Right lobe of liver (tissue), 6 donors: ENCODE measurements at places on chromosomes 5 and 9. TPM values are rescaled to one million over a fixed set of nuclear protein-coding genes. Genes with fewer than 3 reads are reported as not detected.

GRCh38 chr5:180215783-180216630 is 7.0 kb upstream of the RASGEF1C start:
- H3K36me3 ChIP-seq, result no peaks in the 10 kb centered on the region
- H3K27me3 ChIP-seq, result no peaks in the 10 kb centered on the region
- DNase-seq, result no peak

GRCh38 chr5:111741278-111741677 is 15.7 kb downstream of the NREP start:
- no peak overlapping the region for H3K27ac ChIP-seq
- H3K4me1 ChIP-seq, result peaks cover 3% of the 10 kb centered on the region
- no peak for DNase-seq
- no peaks in the 10 kb centered on the region for H3K27me3 ChIP-seq
- H3K4me3 ChIP-seq, result no peak overlapping the region
- H3K36me3 ChIP-seq, result no peaks in the 10 kb centered on the region

- no peak overlapping the region for H3K27ac ChIP-seq
- no peaks in the 10 kb centered on the region for H3K4me1 ChIP-seq
- H3K36me3 ChIP-seq, result no peaks in the 10 kb centered on the region
- DNase-seq, result no peak
- no peak overlapping the region for H3K4me3 ChIP-seq
Measured at GRCh38 chr5:11809407-11809806, 94.8 kb downstream of the CTNND2 start.

GRCh38 chr5:71475788-71476384 is 20.4 kb downstream of the BDP1 start:
- DNase-seq, result no peak
- no peaks in the 10 kb centered on the region for H3K27me3 ChIP-seq
- H3K4me3 ChIP-seq, result no peak overlapping the region
- H3K36me3 ChIP-seq, result peaks cover 22% of the 10 kb centered on the region
- no peak overlapping the region for H3K27ac ChIP-seq

GRCh38 chr5:95069948-95070347 is 214.9 kb downstream of the MCTP1 start:
- no peak for DNase-seq
- no peaks in the 10 kb centered on the region for H3K4me1 ChIP-seq
- H3K4me3 ChIP-seq, result no peak overlapping the region
- H3K27ac ChIP-seq, result no peak overlapping the region
- no peaks in the 10 kb centered on the region for H3K36me3 ChIP-seq

DNA sequence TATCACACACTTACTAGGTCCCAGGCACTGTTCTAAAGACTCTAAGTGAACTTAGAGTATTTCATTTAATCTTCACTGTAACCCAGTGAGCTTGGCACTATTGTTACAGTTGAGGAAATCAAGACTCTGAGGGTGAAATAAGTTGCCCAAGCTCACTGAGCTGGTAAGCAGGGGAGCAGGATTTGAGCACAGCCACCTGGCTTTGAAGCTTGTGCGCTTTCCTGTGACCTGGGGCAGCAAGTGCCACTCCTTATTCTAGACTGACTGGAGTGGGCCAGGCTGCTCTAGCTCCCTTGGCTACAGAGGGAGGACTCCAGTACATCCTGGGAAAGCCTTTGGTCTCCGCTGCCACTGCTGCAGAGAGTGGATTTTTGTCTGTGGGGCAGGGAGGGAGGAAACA is 50.0 kb downstream of the RGS3 start:
- peaks cover 31% of the 10 kb centered on the region for H3K36me3 ChIP-seq
- H3K27ac ChIP-seq, result no peak overlapping the region
- H3K27me3 ChIP-seq, result no peaks in the 10 kb centered on the region
- H3K4me3 ChIP-seq, result no peak overlapping the region
- H3K4me1 ChIP-seq, result peaks cover 21% of the 10 kb centered on the region

DNA sequence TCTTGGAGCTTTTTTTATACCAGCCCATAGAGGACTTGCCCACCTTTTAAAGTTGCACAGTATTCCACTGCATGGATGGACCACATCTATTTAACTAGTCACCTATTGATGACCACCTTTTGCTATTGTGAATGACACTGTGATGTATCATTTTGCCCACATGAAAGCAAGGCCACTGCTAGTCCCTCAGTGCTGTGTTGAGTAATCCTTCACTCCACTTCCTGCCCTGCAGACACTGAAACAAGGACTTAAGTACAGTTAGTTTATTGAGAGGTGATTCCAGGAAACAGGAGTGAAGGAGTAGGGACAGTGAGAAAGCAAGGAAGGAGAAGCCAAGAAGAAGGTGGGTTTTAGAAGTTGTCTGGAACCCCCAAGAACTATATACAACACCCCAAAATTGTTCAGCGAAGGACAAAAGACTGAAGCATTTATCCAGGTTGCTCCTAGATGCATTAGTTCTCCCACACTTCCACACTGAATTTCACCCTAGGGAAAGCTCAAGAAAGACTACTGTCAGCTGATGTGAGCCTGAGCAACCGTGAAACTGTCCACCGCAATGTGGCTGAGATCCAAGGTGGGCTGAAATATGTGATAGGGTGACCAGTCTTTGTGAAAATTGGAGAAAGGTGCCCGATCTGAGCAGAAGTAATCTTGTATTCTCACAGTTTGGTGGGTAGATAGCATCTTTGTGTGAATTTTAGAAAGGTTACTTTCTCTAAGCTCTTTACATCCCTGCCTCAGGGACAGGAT is 45.2 kb upstream of the ANKRD31 start:
- no peak overlapping the region for H3K27ac ChIP-seq
- no peak overlapping the region for H3K4me3 ChIP-seq
- DNase-seq, result no peak
- H3K4me1 ChIP-seq, result no peaks in the 10 kb centered on the region

DNA sequence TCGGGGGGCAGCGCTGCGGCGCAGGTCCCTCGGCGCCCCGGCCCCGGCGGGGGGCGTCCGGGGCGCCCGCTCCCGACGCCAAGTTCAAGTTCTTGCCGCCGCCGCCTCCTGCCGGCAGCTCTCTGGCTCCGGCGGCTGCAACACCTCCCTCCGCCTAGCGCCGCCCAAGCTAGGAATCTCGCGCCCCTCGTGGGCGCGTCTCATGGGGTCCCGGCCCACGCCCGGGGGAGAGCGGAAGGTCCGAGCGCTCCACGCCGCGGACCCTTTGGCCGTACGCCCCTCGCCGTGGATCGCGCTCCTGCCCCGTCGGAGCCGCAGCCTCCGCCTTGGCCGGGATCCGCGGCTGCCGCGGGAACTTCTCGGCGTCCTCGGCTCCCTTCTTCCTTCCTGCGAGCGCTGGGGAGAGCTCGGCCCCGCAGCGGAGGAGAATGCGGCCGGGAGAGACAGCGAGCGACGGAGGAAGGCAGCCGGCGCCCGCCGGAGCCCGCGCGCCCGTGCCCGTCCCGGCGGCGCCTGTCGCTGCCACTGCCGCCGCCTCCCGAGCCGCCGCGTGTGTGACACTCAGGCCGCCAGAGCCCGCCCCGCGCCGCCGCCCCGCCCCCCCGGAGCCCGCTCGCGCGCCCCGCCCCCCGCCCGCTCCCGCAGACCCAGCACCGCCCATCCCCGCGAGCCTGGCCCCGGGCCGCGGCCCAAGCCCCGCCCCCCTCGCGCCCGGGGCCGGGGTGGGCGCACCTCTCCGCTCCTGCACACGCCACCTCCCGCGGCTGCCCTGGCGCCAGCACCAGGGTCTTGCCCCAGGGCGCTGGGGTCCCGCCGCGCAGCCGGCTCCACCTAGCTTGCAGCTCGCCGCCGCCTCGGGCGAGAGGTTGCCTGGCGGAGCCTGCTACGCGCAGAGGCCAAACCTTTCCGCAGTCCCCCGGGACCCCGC is at the start of gene SHB:
Gene SHB, minus strand, starts transcription at position 527 of the 928 bp plus-strand sequence. CDS start 582 bp downstream, outside the sequence.
- H3K4me3 ChIP-seq, result peak within 1 kb of the TSS; percentile 99
- DNase-seq, result peak; percentile 90
- H3K4me1 ChIP-seq, result peaks cover 26% of the 10 kb centered on the region
- no peaks in the 10 kb centered on the region for H3K27me3 ChIP-seq
- peak within 1 kb of the TSS; percentile 93 for H3K27ac ChIP-seq

DNA sequence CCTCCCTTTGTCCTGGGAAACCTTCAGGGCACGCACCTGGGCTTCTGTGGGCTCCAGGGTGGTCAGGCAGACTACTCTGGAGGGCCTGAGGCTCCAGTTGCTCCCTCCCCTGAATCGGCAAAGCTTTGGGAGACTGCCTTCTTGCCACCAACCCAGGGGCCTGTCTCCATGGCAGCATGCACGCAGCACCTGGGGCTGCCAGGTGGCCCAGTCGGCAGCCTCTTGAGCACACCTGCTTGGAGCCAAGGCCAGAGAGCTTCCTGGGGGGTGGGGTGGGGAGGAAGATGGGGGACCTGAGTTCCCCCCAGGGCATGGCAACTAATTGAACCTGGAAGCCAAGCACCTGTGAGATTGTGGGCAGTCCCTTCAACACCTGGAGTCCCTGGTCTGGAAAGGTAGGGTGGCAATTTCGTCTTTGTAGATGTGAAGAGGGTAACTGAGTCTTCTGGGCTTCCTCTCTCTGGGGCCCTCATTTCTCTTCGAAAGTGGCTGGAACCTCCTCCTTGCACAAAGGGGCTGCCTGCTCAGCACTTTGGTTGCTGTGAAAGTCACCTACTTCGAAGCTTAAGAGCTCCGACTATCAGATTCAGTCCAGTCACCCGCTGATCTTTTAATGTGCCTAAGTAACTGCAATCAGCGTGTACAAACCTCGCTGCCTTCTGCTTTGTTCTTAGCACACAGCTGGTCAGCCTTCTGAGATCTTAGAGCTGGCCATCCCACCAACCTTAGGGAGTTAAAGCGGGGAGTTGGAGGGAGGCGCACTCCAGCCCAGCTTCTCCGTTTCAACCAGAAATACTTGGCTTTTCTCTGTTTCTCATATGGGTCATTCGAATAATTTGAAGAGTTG is 4.0 kb downstream of the RNF183 start:
- H3K27me3 ChIP-seq, result no peaks in the 10 kb centered on the region
- H3K27ac ChIP-seq, result no peak overlapping the region
- DNase-seq, result no peak
- H3K4me1 ChIP-seq, result no peaks in the 10 kb centered on the region

- no peaks in the 10 kb centered on the region for H3K36me3 ChIP-seq
- no peaks in the 10 kb centered on the region for H3K4me1 ChIP-seq
- H3K4me3 ChIP-seq, result no peak overlapping the region
- no peak overlapping the region for H3K27ac ChIP-seq
- DNase-seq, result no peak
- H3K27me3 ChIP-seq, result no peaks in the 10 kb centered on the region
Measured at GRCh38 chr5:124453221-124454051, 293.0 kb downstream of the ZNF608 start.

DNA sequence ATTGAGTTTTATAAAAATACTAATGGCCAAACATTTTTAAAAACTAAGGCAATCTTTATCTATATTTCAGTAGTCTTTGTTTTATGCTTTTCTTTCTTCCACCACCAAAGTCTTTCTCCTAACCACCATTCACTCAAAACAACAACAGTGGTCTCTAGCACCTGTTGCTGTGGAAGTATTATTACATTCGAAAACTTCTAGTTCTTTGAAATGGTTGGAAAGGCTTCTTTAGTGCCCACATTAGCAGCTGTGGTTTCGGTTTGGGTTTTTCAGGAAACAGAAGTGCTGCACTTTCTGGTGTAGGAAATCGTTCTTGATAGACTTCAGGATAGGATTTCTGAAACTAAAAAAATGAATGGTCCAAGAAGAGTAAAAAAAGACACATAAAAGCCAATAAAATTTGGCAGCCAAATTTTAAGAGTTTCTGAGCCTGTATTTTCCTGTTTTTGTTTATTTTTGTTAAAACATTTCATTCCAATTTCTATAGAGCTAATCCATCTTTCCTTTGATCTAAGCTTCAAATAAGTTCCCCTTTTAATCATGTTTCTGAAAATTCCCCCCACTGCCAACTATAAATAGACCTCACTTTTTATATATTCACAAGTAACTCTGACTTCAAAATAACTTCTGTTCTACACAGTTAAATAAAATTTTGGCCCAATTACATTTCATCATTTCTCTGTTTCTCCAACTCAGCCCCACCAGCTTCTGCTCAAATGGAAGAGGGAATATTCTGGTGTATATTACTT is 102.2 kb downstream of the DEPDC1B start:
- no peak overlapping the region for H3K27ac ChIP-seq
- H3K4me1 ChIP-seq, result no peaks in the 10 kb centered on the region
- DNase-seq, result no peak
- H3K4me3 ChIP-seq, result no peak overlapping the region
- H3K27me3 ChIP-seq, result no peaks in the 10 kb centered on the region
- H3K36me3 ChIP-seq, result no peaks in the 10 kb centered on the region

DNA sequence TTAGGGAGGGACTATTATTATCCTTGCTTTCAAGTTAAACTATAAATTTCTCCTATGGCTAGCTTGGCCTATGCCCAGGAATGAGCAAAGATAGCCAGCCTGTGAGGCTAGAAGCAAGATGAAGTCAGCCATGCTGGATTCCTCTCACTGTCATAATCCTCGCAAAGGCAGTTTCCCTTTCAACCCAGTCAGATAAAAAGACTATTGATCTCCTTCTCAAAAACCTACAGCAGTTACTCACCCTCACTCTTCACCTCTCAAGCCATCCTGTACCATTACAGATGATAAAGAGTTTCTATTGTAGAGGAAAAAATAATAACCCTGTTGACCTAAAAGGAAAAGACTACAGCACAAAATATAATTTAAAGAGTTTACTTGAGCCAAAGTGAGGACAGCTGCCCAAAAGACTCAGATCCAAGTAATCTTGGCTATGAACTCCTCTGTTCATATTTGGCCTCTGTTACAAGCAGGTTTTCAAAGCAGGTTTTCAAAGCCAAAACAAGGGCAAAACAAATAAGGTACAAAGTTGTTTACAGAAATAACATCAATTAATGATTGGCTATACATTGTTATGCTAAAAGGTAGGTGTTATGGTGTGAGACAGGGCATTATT is 41.7 kb downstream of the KCNV2 start:
- no peak overlapping the region for H3K4me3 ChIP-seq
- no peak overlapping the region for H3K27ac ChIP-seq
- H3K36me3 ChIP-seq, result no peaks in the 10 kb centered on the region
- no peak for DNase-seq
- H3K27me3 ChIP-seq, result no peaks in the 10 kb centered on the region
- H3K4me1 ChIP-seq, result no peaks in the 10 kb centered on the region

DNA sequence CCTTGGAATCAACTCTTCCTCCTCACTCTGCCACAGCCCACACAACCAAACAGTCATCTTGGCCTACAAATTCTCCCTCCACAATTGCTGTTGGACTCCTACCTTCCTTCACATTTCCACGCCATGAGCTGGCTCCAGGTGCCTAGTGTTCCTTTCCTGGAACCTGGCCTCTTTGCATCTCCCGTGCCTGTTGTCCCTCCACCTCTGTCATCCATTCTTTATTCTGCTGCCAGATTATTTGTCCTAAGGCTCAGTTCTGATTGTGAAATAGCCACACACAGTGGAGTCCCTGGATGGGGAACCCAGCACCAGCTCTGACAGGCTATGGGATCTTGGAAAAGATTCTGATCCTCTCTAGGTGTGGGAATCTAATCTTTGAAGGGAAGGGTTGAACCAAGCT is 109.1 kb upstream of the ANKH start:
- no peaks in the 10 kb centered on the region for H3K4me1 ChIP-seq
- no peak overlapping the region for H3K27ac ChIP-seq
- no peak for DNase-seq
- no peak overlapping the region for H3K4me3 ChIP-seq
- no peaks in the 10 kb centered on the region for H3K27me3 ChIP-seq
- no peaks in the 10 kb centered on the region for H3K36me3 ChIP-seq

Gene GABRA6
- not detected for total RNA-seq

Gene LCN9
- not detected for total RNA-seq

Gene FKBP15
- 14.9 TPM for total RNA-seq

Gene GNA14
- 4.1 TPM for total RNA-seq

Gene RFESD
- 1.7 TPM for total RNA-seq

Gene RNF44
- 15.7 TPM for total RNA-seq

Gene ZBTB5
- 6.3 TPM for total RNA-seq

Gene ARPC5L
- total RNA-seq, result 15.2 TPM

Gene PRPF4
- total RNA-seq, result 9.8 TPM

Gene FER
- total RNA-seq, result 4.4 TPM

Gene PROB1
- total RNA-seq, result 0.37 TPM

Gene OR1L6
- not detected for total RNA-seq

Gene TAF11L12
- total RNA-seq, result not detected

Gene CEP72
- 6.0 TPM for total RNA-seq

Gene CD74
- total RNA-seq, result 172 TPM
